Astrocyte (in vitro differentiated cells and primary cell): ENCODE measurements at places on chromosomes 1 and 21.

GRCh38 chr21:32184485-32184884 lies 94.4 kb downstream of the MIS18A start:
- DNase-seq: no peak

- no peak for DNase-seq
Observed at GRCh38 chr1:237180256-237180655, 138.3 kb downstream of the RYR2 start.

GRCh38 chr1:31105646-31106045 lies 40.1 kb upstream of the PUM1 start:
- no peak for DNase-seq

- peak; percentile 58 for DNase-seq
Observed at GRCh38 chr1:77975386-77975785, 3.5 kb downstream of the FUBP1 start.

DNA sequence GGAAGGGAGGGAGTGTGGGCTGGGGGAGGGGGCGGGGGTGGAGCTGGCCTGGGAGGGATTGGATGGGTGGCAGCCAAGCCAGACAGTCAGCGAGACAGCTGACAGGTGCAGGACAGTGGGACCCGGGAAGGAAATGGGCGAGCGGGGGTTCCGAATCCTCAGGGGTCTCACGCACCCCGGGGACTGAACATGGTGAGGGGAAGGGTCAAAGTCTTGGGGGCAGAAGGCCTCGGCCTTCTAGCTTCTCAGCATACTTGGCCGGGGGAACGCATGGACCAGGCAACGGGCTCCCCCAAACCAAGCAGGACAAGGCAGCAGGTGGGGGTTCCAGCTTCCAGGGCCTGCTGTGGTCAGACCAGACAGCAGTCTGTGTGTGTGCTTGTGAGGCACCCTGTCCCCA lies 23.1 kb downstream of the CASZ1 start:
- DNase-seq: no peak

DNA sequence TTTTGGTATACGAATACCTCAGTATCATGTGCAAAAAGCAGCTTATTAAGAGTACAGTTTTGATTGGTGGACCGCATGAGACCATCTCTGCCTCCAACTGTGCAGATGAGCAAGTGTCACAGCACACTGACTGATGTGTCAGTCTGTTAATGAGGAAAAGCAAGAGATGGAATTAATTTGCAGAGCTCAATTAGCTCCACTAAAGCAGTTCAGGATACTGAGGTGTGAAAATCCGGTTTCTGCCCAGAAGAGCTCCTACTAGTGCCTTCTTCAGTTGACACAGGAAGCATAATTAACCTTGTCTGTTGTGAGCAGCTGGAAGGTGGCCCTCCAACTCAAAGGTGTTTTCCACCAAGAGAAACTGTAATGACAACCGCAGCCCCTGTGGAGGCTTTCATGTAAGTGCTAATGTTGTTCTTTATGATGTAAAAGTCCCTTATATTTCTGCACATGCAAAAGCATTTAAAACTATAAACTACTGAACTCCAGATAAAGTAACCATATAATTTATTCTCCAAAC lies 44.3 kb downstream of the PCNX2 start:
- DNase-seq: no peak

DNA sequence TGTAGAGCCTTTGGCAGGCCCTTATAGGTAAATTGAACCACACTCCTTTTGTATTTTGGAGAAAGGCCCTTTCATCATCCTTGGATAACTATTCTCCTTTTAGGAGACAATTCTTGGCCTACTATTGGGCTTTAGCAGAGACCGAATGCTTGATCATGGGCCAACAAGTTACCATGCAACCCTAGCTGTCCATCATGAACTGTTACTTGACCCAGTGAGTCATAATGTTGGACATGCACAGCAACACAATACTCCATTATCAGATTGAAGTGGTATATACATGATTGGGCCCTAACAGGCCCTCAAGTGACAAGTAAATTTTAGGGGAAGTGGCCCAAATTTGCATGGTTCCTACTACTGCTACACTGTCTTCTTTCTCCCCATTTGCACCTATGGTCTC lies 84.4 kb downstream of the CATSPERE start:
- peak; percentile 14 for DNase-seq

GRCh38 chr1:70361727-70362398 lies 7.3 kb upstream of the ANKRD13C start:
- peak; percentile 79 for DNase-seq

- DNase-seq: no peak
Observed at GRCh38 chr1:6554907-6555778, at the start of gene TAS1R1. Gene TAS1R1 (plus strand): TSS chr1:6555307. CDS start chr1:6555374, 67 bp downstream.

- no peak for DNase-seq
Observed at GRCh38 chr1:178910023-178910422, 39.1 kb upstream of the ANGPTL1 start.

DNA sequence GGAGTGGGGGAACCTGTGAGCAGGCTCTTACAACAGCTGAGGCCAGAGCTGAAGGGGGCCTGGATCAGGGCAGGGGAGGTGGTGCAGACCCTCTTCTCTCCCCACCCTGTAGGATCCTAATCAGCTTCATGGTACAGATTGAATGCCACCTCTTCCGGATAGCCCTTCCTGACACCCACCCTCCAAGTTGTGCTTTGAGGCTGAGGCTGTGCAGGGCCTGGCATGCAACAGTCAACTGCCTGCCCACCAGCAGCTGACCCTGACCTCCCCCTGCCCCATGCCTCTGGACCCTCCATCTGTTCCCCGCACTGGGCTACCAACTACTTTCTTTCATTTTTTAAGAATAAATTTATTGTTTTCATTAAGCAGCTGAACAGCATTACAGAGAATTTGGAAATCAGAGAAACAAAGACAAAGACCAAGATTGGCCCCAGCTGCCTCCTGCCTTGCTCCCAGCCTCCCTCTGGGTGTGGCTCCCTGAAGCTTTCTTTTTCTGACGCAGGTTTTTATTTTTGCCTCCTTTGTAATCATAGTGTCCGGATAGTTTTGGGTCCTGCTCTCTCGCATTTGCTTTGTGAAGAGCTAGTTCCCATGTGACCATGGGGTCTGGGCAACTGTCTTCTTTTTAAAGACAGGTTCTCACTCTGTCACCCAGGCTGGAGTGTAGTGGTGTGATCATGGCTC lies 12.8 kb downstream of the ZNF362 start:
- DNase-seq: no peak

GRCh38 chr1:168007691-168008090 lies 70.8 kb upstream of the MPC2 start:
- no peak for DNase-seq

GRCh38 chr21:45531393-45532215 lies 10.6 kb downstream of the SLC19A1 start:
- DNase-seq: no peak

- peak; percentile 48 for DNase-seq
Observed at GRCh38 chr21:39961251-39961650, 94.0 kb downstream of the PCP4 start.

- DNase-seq: no peak
Observed at GRCh38 chr1:180969434-180969833, 53.2 kb downstream of the STX6 start.

GRCh38 chr1:5067246-5067645 lies 412.8 kb downstream of the AJAP1 start:
- no peak for DNase-seq

GRCh38 chr1:186207391-186208085 lies 167.5 kb downstream of the TPR start:
- no peak for DNase-seq

- DNase-seq: peak; percentile 65
Observed at GRCh38 chr1:226708342-226708780, 30.7 kb downstream of the ITPKB start.

DNA sequence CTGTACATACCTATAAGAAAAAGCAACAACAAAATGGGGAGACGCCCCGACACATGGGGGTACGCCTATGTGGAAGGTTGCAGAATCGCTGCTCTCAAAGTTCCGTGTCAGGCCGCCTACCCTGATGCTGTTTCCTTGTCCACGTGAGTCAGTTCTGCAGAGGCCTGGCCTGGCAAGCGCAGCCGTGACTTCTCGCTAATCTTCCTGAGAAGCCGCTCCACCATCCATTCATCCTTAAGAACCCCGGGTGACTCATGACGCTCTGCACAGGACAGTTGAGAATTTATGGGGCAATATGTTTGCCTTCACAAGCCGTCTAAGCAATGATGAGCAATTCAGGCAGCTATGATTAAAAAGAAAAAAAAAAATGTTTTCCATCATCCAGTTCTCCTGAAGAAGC lies 122.3 kb upstream of the TMPRSS2 start:
- DNase-seq: peak; percentile 100

DNA sequence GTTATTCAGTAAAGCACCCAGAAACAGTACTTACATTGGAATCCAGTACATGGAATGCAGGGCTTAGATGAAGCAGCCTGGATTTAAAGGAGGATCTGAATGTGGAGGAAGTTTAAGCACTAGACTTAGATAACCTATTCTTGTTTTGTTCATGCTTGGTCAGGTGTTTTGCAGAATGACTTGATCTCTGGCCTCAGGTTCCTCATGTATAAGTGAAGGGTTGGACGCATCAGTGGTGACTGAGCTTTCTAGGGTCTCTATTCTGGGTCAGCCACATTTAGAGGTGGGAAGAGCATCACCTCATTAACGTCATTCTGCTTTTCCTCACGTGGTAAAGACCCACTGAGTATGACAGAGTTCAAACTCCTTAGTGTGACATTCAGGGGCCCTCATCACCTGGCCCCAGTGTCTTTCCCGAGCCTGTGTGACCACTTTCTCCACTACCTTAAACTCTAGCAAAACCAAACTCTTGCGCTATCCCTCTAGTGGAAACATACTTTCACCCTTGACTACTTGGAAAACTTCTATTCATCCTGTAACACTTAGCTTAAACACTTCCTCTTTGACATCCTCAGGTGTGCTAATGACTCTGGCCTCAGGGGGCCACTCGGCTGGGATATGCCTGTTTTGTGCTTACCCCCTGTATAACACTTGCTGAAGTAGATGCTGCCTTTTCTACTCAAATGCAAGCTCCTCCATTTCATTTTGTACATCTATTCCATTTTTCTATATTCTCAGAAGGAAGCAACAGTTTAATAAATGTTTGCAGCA lies 871 bp upstream of the ERICH3 start:
- no peak for DNase-seq

GRCh38 chr1:33391343-33392078 lies 39.4 kb downstream of the PHC2 start:
- DNase-seq: no peak

- no peak for DNase-seq
Observed at GRCh38 chr21:42582787-42583476, 69.3 kb downstream of the SLC37A1 start.

- DNase-seq: peak; percentile 60
Observed at GRCh38 chr1:15849775-15850324, 2.3 kb downstream of the SPEN start.

- DNase-seq: no peak
Observed at GRCh38 chr1:83794384-83794783, 204.5 kb downstream of the TTLL7 start.

DNA sequence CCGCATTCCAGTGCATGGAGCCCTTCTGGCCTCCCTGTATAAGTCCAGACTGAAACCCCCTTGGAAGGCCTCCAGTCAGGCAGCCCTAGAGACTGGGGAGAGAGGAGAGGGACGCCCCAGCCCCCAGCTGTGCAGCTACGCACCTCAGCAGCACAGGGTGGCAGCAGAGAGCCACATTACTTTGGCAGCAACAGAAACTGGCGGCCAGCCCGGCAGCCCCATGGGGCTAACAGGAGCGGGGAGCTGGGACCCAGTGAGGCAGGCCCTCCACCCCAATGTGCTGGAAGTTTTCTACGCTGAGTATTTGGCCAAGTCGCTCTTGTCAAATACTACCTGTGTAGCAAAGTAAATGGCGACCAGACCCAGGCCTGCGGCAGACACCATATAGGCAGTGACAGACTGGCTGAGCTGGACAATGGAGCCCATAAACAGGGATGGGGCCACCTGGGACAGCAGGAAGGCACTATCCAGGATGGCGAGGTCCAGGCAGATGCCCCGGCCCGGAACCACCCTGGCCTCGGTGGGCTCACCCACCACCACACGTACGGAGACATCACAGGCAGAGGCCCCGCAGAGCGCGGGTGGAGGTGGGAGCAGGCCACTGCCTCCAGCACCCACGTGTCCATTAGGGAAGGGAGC lies 21.2 kb downstream of the SLC45A3 start:
- no peak for DNase-seq

- DNase-seq: no peak
Observed at GRCh38 chr1:240074422-240074821, 17.3 kb upstream of the FMN2 start.

- no peak for DNase-seq
Observed at GRCh38 chr1:225771661-225772322, 5.8 kb upstream of the SRP9 start.

GRCh38 chr1:60865166-60865565 lies 217.2 kb upstream of the NFIA start:
- no peak for DNase-seq

GRCh38 chr1:220701974-220702373 lies 11.8 kb downstream of the C1orf115 start:
- no peak for DNase-seq

DNA sequence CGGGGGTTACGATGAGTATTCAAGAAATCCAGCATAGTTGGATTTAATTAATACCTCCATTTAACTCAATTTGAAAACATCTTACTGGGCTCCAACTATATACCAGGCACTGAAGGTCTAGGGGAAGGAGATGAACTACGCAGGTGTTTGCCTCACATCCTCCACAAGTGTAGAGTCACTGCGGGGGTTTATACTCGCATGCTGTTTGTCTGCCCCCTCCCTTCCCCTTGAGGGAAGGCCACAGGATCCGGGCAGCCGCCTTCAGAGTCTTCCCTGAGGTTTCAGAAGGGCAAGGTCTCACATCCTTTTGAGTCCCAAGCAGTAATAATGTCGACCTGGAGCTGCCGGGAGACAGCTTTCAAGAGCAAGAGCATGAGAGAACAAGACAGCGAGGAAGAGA lies 142.4 kb upstream of the GALNT2 start:
- DNase-seq: no peak

DNA sequence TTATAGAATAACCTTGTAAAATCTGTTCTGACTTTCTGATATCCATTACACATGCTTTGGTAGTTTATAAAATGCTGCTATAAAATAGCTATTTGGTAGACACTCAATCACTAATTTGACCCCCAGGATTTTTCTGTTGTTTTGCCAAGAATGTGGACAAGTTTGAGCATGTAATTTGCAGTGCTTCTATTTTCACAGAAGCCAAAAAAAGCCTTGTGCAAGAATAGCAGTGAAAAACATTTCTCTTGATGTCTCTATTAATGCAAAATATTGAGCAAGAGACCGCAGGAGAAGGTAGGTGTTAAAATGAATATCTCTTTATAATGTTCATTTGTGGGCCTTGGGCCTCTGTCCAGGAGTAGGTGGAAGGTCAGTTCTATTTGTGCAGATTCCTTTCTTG lies 22.5 kb downstream of the MAP3K7CL start:
- DNase-seq: peak; percentile 57

DNA sequence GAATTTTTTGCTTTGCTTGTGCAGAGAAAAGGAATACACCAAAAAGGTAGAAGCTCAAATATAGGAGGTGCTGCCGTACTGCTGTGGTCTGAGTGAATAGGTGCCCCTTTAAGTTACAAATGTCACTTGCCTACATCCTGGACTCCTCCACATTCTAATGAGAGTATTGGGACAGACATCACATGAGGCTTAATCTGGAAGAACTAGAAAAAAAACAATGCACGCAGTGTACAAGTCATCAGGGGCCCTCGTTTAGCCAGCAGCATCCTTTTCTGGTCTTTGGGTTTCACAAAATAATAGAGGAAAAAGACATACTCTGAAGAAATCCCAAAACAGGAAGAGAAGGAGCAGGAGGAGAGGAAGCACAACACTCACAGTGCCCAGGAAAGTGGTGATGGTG lies 89.3 kb downstream of the SLC44A5 start:
- no peak for DNase-seq
